ENCODE measurements at places on chromosomes 12 and 14.

- DNase-seq = no peak
Observed at GRCh38 chr12:92070864-92071445, 74.7 kb downstream of the BTG1 start.

- no peak for DNase-seq
Observed at GRCh38 chr14:35761922-35762321, 47.2 kb downstream of the RALGAPA1 start.

DNA sequence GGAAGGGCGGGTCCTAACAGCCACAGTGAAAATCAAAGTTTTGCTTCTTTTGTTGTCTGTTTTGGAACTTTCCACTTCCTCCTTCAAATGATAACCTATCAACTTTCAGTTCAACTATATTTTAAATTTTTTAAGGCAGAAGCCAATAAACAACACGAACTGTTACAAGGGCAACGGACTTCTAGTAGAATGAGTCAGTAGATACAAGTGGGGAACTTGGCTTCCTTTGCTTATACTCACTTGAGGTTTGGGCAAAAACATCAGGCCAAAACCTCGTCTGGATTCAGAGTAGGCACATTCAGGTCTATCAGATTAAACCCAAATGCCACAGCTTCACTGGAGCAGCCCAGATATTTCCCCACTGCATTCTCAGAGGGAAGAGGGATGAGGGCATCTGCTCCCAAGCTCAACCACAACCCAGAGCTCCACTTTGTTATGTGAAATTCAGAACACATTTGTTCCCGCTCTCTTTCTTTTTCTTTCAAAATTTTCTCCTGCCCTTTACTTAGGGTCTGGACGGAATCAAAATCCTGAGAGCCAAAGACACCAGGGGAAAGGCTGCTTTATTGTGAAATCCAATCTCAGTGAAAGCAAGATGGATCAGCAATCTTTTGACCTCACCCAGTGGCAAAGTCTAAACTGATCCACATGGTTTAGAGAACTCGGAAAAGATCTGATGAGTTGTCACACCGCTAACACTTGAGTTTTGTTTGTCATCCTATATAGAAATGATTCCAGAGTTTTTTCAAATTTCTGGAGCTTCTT is 152.5 kb upstream of the BTG1 start:
- no peak for DNase-seq

DNA sequence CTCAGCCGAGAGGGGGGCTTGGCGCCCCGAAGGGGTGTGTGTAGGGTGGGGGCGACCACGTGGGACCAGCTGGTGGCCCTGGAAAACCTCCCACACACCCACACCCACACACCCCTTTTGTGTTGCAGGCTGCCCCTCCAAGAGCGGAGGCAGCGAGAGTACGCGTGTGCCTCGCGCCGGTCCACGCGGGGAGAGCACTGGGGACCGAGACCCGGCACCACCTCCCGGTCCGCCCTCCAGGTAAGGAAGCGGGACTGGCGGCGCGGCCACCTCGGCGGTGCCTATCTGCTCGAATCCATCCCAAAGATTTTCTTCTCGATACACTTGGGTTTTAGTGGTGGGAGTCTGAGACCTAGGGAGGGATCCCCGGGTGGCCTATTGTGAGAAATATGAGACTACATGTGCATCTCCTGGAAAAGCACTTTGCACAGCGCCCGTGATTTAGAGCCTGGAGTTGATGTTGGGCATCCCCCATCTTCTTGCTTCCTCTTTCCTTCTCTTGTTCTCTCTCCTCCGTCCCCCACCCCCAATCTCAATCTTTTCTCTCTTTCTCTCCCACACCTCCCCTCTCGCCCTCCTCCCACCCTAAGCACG is 393 bp downstream of the SYT1 start:
- no peak for DNase-seq

DNA sequence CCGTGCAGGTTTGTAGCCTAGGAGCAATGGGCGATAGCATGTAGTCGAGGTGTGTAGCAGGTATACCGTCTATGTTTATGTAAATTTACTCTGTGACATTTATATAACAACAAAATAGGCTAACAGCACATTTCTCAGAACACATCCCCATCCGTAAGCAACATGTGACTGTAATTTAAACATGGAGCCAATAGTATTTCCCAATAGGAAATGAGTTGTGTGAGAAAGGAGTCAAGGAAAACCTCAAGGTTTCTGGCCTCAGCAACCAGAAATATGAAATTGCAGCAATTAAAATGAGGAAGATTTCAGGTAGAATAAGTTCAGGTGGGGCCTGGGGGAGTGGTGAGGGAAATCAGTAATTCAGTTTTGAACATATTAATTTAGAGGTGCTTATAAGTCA is 136.0 kb downstream of the MSRB3 start:
- DNase-seq = no peak

GRCh38 chr14:100292301-100292775 is 13.9 kb downstream of the SLC25A29 start:
- DNase-seq = no peak

DNA sequence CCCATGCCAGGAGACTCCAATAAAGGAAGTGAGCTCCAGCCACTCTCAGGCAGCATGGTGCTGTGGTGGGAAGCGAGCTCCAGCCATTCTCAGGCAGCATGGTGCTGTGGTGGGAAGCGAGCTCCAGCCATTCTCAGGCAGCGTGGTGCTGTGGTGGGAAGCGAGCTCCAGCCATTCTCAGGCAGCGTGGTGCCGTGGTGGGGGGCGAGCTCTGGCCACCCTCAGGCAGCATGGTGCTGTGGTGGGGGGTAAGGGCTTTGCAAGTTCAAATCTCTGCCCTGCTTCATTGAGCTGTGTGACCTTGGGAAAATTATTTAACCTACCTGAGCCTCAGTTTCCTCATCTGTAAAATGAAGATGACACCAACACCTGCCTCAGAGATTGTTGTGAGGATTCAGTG is 975.1 kb downstream of the BCL11B start:
- DNase-seq = no peak

GRCh38 chr14:104554088-104554607 is 25.4 kb upstream of the C14orf180 start:
- DNase-seq = no peak

DNA sequence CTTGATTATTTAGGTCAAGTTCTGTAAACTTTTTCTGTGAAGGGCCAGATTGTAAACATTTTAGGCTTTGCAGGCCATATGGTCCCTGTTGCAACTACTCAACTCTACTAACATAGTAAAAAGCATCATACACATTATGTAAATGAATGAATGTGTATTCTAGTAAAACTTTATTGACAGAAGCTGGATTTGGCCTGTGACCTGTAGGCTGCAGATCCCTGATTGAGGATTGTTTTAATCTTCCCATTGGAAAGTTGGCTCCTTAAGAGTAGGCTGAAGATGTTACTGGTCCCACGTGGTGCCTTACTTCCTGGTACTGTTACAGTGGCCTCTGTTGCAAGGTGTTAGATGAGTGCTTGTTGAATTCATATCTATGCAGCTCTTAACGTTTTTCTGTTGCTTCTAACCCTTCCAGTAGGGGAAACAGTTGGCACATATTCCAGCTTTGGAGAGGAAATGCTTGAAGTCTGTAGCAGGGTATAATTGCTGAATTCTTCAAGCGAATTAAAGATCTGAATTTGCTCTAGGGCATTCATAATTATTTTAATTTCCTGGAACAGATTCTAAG is 133.6 kb upstream of the DNM1L start:
- DNase-seq = no peak

DNA sequence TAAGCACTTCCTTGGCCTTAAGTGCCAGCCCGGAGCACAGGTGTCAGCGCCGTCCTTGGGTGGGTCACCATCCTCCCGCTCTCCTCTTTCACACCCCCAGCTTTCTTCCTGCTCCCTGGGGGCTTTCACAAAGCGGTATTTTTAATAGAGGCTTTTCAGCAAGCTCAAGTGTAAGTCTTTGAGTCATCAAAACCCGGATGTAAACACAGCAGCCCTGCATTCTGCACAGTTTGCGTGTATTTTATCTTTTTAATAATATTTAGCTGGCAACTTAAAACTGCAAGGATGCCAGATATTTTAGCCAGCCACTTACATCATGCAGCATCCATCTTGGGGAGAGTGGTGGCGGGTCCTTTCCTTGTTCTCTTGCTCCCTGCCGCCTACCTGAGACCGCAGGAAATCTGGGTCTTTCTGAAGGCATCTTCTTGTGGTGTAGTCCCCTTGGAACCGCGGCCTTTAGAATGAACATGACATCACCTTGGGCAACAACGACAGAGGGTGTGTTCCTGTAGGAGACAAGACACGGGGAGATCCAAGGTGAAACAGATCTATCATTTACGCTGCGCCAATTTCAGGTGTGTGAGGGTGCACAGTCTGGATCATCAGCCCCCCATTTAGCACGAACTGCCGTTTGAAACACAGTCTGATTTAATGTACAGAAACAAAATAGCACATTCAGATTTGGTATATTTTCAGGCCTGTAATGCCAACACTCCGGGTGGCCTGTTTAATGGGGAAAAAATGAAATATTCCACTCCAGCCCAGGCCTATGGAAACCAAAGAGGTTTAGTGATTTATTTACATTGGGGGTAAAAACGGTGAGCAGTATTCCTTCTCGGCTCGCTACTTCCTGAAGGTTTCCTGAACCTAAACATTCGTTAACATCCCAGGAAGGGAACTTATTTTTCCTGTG is 12.5 kb upstream of the IRF2BPL start:
- no peak for DNase-seq

DNA sequence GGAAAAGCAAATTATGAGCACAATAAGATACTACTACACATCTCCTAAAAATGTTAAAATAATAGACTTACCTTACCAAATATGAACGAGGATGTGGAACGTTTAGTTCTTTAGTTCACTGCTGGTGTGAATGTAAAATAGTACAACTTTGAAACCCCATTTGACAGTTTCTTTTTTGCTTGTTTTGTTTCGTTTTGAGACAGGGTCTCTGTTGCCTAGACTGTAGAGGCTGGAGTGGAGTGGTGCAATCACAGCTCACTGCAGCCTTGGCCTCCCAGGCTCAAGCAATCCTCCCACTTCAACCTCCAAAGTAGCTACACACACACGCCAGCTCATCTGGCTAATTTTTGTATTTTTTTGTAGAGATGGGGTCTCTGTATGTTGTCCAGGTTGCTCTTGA is 136.4 kb upstream of the FAR2 start:
- no peak for DNase-seq

GRCh38 chr14:99393059-99393655 is 87.5 kb downstream of the SETD3 start:
- DNase-seq = no peak

DNA sequence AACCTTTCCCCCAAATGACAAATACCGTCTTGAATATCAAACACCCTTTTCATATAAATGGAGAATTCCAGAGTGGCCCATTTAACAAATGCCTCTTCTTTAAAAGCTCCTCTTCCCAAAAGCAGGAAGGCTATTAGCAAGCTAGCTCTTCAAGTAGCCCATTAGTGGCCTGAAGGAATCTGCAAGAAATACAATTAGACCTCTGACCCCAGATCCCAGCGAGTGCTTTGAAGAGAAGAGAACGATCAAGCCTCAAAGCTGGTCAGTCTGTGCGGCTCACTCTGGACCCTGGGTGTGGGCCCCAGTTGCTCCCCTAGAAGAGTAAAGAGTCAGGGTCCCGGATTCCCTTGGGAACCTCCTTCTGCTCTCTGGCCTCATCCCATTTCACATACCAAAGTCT is 325.6 kb downstream of the NUAK1 start:
- DNase-seq = no peak

- DNase-seq = peak; percentile 96
Observed at GRCh38 chr14:20454516-20455354, at the start of the genes APEX1 and OSGEP. TSS of gene APEX1 (plus strand) at chr14:20455226. CDS start at chr14:20455646, 420 bp downstream. TSS of gene OSGEP (minus strand) at chr14:20454812. CDS start at chr14:20454683, 129 bp downstream.

- DNase-seq = no peak
Observed at GRCh38 chr14:36429692-36430091, 90.3 kb downstream of the NKX2-1 start.

- DNase-seq = no peak
Observed at GRCh38 chr12:122183588-122183940, 641 bp downstream of the LRRC43 start.

GRCh38 chr14:81363746-81364378 is 36.3 kb downstream of the STON2 start:
- no peak for DNase-seq

DNA sequence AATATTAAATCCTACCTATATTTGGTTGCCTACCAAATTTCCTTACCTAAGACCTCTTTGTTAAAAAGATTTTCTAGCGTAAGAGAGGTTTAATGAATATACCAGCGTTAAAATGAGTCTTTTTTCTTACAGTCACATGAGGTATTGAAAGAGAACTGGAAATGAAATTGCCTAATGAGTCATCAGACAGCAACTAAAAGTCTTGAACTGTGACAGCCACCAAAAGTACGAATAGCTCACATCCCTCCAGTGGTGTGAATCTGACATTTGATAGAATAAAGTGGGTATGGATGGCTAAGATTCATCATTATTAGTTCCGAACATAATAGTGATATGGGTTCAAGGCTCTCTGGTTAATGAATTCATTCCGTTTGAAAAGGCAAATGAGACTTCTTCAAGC is 1297.3 kb downstream of the AACS start:
- no peak for DNase-seq

- DNase-seq = peak; percentile 63
Observed at GRCh38 chr12:49288412-49288853, 6.5 kb upstream of the PRPH start.

- no peak for DNase-seq
Observed at GRCh38 chr12:49478949-49479664, 59.7 kb upstream of the KCNH3 start.

DNA sequence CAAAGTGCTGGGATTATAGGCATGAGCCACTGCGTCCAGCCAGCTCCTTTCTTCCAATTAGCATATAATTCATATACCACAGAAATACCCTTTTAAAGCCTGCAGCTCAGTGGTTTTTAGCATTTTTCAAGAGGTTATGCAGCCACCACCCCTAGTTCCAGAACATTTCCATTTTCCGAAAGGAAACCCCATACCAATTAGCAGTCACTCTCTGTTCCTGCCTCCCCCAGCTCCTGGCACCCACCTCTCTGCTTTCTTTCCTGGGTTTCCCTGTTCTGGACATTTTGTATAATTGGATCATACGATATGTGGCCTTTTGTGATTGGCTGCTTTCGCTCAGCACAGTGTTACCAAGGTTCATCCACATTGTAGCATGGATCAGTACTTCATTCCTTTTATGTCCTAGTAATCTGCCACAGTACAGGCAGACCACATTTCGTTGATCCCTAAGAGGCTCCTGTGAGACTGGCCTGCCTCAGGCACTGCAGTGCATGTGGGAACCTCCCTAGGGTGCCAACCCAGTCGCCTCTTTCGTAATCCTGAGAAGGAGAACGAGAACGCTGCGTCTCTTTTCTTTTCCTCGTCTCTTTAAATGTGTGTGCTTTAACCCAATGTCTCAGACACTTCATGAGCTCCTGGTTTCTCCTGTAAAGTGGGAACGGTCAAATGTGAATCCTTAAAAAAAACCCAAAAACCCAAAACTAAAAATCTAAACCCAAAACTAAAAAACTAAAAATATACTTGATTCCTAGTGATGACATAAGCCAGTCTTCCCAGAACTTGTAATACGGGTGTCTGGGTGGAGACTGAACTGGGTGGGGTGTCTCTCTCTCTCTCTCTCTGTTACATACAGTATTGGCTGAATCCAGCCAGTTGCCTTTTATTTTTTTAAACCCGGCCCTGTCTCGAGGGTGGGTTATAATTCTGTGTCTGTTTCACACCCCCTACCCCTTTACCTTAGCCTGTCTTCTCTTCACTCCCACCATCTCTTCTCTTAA is 14.7 kb downstream of the AACS start:
- no peak for DNase-seq
